Karpas-422 (cell line): ENCODE measurements at places on chromosomes 1 and 21. TPM values are rescaled to one million over a fixed set of nuclear protein-coding genes. Genes with fewer than 3 reads are reported as not detected.

GRCh38 chr1:21289700-21290545 lies at the start of gene ECE1:
TSS of gene ECE1 (minus strand) at chr1:21290463. CDS start at chr1:21290414, 49 bp downstream.
- H3K36me3 ChIP-seq = no peaks in the 10 kb centered on the region; the same call in 1 of the 2 replicates
- H3K27ac ChIP-seq = peak within 1 kb of the TSS; percentile 98
- DNase-seq = peak; percentile 77
- H3K4me3 ChIP-seq = peak within 1 kb of the TSS; percentile 68

- H3K36me3 ChIP-seq = no peaks in the 10 kb centered on the region
- no peak overlapping the region for H3K4me3 ChIP-seq
- peaks cover 11% of the 10 kb centered on the region for H3K4me1 ChIP-seq
- no peak for DNase-seq
- H3K27ac ChIP-seq = no peak overlapping the region
Observed at GRCh38 chr1:167209044-167209443, 11.6 kb upstream of the POU2F1 start.

- H3K27ac ChIP-seq = no peak overlapping the region
- H3K27me3 ChIP-seq = no peaks in the 10 kb centered on the region
- no peaks in the 10 kb centered on the region for H3K36me3 ChIP-seq
- H3K4me1 ChIP-seq = peaks cover 32% of the 10 kb centered on the region
Observed at GRCh38 chr1:101235696-101236515, 913 bp upstream of the S1PR1 start.

GRCh38 chr1:209106237-209106741 lies 477.2 kb upstream of the CAMK1G start:
- H3K4me1 ChIP-seq = no peaks in the 10 kb centered on the region
- no peak overlapping the region for H3K27ac ChIP-seq
- no peak overlapping the region for H3K4me3 ChIP-seq

DNA sequence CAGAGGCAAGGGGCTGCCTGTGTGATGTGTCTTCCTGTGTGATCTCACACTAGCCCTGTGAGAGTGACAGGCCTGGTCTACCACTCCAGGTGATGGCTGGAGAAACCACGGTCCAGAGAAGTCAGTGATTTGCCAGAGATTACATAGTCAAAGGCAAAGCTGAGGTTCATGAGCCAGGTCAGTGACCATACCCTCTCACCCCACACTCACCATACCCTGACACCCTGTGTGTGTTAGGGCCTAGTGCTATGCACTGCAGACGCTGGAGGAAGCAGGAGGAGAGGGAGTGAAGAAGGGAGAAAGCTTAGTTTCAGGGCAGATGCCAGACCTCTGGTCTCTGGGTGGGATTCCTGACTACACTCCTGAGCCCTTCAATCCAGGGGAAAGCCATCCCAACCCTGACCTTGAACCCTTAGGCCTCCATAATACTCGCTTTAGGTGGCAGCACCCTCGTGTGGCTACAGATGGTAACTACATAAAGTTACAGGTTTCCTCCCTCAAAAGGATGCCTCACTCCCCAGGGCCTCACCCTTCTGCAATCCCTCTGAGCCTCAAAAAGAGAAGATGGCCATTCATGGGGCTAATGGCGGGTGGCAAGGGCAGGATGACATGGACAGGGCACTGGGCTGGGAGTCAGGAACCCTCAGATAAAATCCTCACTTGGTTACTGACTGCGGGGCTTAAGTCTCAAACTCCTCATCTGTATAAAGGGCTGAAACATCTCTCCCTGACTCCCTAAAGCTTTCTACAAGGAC lies 20.8 kb upstream of the SDC3 start:
- DNase-seq = peak; percentile 84
- H3K27ac ChIP-seq = no peak overlapping the region
- no peaks in the 10 kb centered on the region for H3K27me3 ChIP-seq

DNA sequence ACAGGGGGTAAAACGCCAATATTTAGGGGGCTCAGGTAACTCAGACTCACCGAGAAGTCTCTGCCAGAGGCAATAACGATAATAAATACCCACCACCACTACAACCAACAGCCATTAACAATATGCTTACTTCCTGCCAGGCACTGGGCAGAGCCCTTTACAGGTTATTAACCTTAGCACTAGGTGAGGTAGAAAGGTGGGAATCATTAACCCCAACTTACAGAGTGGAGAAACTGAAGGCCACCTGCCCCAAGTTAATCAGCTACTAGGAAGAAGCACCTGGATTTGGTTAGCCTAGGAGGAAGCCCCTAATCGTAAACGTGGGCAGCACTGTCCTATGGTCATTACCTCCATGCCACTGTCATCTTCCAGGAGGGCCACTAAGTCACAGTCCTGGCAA lies 110.0 kb downstream of the UBR4 start:
- no peaks in the 10 kb centered on the region for H3K4me1 ChIP-seq
- no peaks in the 10 kb centered on the region for H3K27me3 ChIP-seq
- no peak for DNase-seq
- H3K4me3 ChIP-seq = no peak overlapping the region
- H3K36me3 ChIP-seq = peaks cover 78% of the 10 kb centered on the region; the same call in 1 of the 2 replicates
- H3K27ac ChIP-seq = no peak overlapping the region

- DNase-seq = no peak
- H3K36me3 ChIP-seq = no peaks in the 10 kb centered on the region
- no peaks in the 10 kb centered on the region for H3K4me1 ChIP-seq
- no peak overlapping the region for H3K27ac ChIP-seq
Observed at GRCh38 chr1:244154508-244154871, 103.4 kb downstream of the ZBTB18 start.

- H3K4me3 ChIP-seq = no peak overlapping the region
- peaks cover 3% of the 10 kb centered on the region; the same call in 1 of the 2 replicates for H3K4me1 ChIP-seq
- H3K36me3 ChIP-seq = no peaks in the 10 kb centered on the region
- no peaks in the 10 kb centered on the region for H3K27me3 ChIP-seq
Observed at GRCh38 chr1:3529099-3529729, 74.7 kb downstream of the ARHGEF16 start.

DNA sequence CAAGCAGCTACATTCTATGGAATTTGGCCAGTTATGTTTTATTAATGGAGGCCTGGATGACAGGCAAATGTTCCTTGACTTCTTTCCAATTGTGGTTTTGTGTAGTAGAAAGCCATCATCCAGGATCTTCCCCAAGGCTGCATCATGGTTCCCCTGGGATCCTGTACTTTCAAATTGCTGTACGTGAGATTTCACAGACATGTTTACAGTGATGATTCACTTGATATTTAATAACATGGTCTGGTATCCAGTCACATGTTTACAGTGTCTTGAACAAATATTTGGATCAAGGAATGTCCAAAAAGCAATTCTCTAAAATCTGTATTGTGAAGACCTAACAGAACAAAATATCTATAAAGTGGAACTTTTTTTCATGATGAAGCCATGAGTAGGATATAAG lies 68.3 kb upstream of the ST6GALNAC3 start:
- no peak overlapping the region for H3K27ac ChIP-seq
- no peak for DNase-seq
- no peaks in the 10 kb centered on the region for H3K36me3 ChIP-seq
- no peaks in the 10 kb centered on the region for H3K4me1 ChIP-seq

- no peaks in the 10 kb centered on the region for H3K27me3 ChIP-seq
- no peak overlapping the region for H3K4me3 ChIP-seq
- no peaks in the 10 kb centered on the region for H3K36me3 ChIP-seq
- H3K4me1 ChIP-seq = no peaks in the 10 kb centered on the region
Observed at GRCh38 chr1:89047734-89048133, 17.3 kb downstream of the GBP1 start.

DNA sequence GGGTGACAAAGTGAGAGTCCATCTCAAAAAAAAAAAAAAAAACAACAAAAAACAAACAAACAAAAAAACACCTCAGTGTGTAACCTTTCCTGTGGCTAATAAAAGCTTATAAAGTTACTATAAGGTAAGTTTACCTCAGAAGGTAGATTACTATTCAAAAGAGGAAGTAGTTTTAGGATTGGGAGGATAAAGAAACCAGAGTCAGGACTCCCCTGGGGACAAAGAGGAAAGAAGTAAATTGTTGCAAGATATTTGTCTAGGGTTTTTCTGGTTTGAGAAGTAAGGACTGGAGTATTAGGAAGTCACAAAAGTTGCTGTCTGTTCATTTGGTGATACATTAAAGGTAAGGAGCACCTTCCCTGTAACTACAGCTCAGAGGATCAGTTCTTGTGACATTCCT lies 23.8 kb upstream of the CENPF start:
- H3K4me3 ChIP-seq = no peak overlapping the region
- no peak overlapping the region for H3K27ac ChIP-seq
- no peaks in the 10 kb centered on the region for H3K36me3 ChIP-seq

- H3K36me3 ChIP-seq = 0 out of 2 replicates have a peak, but pooled peaks cover 2% of the 10 kb centered on the region
- DNase-seq = no peak
- no peaks in the 10 kb centered on the region for H3K27me3 ChIP-seq
- no peak overlapping the region for H3K4me3 ChIP-seq
- H3K27ac ChIP-seq = no peak overlapping the region
Observed at GRCh38 chr1:167704715-167705114, 17.1 kb upstream of the MPZL1 start.

The CXADR gene
- not detected in 2 replicates for total RNA-seq

The CRYAA gene
- total RNA-seq = not detected in 2 replicates

The DLGAP3 gene
- 4.1 and 9.5 TPM in 2 replicates for total RNA-seq

The CD101 gene
- total RNA-seq = not detected in 2 replicates

The FNDC10 gene
- 0.14 TPM in 1 of 2 replicates, not detected in the other for total RNA-seq
